ENCODE measurements at places on chromosomes 7 and 10.

GRCh38 chr7:50262916-50263690 is 41.4 kb upstream of the IKZF1 start:
- no peak for DNase-seq

DNA sequence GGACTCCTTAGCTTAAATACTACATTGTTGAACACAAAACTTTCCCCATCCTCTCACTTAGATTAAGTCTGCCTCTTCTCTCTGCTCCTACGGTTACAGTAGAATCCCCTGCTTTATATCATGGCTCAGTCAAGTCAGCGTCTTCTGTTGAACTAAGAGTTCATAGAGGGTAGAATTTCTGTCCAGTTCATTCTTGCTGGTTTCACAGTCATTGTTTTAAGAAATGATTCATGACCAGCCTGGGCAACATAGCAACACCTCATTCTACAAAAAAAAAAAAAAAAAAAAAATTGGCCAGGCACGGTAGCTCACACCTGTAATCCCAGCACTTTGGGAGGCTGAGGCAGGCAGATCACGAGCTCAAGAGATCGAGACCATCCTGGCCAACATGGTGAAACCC is 3.7 kb upstream of the ZFYVE27 start:
- no peak for DNase-seq

- no peak for DNase-seq
Measured at GRCh38 chr10:124560377-124561105, 98.9 kb downstream of the LHPP start.

DNA sequence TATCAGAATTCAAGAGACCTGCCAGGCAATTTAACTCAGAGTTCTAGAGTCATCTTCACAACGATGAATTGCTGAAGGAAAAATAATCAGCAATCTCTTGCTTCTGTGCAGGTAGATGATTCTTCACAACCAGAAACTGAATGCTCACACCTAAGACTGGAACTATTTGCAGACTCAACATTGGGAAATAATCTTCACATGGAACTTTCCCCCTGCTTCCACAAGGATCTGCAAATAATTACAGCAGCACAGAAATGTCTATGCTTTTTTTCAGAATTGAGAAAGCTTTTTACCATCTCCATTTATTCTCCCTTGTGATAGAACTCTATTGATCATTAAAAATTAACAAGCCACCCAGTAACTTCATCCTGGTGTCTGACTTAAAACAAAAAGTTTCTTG is 282.8 kb downstream of the AHR start:
- DNase-seq: no peak

- DNase-seq: peak; percentile 30
Measured at GRCh38 chr7:159007364-159007995, 137.2 kb downstream of the VIPR2 start.

DNA sequence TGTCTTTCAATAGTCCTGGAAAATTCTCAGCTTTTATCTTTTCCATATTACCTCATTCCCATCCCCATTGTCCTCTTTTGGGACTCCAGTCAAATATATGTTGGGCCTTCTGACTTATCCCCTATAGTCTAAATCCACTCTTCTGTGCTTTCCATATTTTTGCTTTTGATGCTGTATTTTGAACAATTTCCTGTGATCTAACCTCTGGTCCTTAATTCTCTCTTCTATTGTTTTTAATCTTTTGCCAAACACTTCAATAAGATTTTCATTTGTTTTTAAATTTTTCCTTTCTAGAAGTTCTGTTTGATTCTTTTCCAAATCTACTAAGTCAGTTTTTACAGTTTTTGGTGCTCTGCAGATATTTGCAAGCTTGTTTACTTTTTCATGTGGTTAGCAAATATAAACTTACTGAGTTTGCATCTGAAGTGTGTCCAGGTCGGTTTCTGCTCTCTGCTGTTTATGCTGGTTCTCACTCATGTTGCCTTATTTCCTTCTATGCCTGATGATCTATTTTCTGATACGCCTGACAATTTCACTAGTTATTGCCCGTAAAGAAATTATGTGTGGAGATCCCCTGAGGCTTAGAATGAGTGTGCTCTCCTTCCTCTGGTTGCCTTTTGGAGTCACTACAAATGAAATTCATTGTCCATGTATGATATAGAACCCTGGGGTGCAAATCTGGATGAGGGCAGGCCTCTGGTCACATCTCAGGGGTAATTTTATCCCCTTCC is 110.4 kb downstream of the RBM20 start:
- no peak for DNase-seq

DNA sequence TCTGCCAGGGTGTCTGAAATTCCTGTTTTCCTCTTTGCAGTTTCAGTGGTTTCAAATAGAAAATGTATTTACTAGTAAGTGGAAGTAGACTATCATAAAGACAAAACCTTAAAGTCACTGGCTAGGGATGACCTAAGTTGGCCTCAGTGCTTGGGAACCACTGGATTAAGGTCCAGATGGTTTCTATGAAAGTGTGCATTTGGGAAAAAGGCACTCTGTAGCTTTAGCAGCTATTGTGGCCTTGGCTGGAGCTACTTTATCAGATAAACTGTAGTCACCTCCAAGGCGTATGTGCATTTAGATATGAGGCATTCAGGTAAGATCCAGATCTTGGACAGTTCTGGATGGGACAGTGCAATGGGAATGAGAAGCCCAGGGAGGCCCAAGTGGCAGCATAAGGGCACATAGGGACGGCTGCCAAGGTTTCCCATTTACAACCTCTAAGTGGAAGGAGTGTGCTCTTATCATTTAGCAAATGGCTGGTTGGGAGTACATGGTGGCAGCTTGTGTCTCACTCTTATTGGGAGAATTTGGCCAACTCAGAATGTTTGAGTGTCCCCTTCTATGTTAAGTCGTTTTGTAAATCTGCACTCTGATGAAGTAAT is 185.6 kb downstream of the LRMDA start:
- no peak for DNase-seq

DNA sequence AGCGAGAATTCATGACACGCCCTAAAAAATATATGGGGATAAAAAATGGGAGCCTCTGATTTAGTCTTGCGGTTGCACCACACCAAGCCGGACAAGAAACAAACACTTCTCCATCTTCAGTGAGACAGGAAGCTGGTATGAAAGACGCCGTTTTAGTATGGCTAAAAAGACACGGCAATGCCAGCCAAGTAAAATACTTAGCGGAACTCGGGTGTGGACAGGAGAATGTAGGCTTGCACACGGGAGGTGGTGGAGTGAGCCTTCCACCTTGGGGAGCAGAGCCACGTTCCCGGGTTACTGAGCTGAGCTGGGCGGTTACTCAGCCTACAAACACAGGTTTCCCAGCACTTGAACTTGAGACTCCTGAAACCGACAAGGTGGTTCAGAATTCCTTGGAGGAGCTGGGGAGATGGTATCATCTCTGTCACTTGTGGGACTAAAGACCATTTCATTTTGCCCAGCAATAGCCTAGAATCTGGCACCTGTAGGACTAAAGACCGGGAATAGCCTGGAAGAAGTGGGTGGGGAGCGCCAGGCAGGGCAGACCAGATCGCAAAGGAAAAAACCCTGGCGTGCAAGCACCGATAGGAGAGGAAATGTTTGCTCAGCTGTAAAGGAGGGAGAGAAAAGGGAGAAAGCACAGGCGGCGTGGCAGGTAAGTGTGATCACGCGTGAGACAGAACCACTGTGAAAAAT is 34.8 kb upstream of the SEPHS1 start:
- peak; percentile 20 for DNase-seq

DNA sequence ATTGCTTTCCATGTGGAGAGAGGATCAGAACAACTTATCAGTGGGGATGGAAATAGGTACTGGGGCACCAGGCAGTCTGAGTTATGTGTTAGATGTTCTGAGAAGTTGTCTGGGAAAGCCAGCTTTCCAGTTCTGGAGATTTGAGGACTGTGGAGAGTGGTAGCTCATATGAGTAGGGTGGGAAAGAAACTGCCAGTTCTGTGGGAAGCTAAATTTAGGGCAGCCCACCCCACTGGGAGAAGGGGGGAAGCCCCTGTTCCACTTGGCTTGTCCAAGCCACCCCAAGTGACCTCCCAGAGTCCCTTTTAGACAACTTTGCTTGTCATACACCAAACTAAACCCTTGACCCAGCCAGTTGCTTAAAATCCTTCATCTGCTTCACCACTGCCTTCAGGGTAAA is 189.5 kb downstream of the REEP3 start:
- no peak for DNase-seq

DNA sequence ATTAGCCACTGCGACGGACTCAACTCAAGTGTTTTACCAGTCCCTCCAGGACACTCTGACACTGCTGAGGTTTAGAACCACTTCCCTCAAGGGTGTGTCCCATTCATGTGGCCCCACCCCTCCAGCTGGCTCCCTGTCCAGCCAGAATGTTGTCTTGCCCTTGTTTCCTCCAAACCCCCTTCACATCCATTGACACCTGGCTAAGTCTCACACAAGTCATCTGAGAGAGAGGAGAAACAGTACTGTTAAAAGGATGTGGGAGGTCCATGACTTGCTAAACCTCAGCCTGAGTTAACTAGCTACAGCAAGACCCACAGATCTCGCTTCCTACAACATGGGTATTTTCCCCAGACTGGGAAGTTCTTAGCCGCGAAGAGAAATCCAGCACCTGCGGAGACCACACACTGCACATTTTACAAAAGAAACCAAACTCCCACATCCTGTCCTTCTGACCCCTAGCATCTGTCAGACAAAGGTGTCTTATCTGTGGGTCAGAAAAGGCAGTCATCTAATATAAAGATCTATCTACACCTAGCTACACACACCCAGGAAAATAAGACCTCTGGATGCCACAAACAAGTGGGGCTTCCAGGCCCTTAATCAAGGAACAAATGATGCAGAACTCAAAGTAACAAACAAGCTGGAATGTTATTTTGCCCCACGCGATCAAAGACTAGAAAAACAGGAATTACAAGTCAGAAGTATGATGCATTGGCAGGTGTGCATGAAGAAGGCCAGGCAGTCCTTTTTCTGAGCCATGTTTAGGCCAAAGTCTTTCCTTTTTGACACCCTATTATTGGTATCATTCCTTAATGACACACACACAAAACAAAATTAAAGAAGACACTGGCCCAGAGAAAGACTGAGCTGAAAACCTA is 13.9 kb downstream of the OSBPL3 start:
- DNase-seq: no peak

DNA sequence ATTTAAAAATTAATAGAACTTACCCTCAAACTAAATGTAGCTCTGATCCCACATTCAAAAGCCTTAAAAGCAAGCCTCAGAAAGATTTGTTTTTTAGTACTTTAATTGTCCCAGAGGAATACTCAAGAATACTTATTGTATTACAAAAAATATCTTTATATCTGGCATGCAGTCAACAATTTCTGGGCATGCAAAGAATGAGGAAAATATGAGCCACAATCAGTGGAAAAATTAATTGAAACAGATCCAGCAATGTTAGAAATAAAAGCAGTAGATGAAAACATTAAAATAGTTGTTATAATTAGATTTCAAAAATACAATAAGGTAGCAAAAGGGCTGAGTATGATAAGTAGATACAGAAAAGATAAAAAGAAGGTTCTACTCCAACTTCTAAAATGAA is 154.7 kb downstream of the PON1 start:
- no peak for DNase-seq

DNA sequence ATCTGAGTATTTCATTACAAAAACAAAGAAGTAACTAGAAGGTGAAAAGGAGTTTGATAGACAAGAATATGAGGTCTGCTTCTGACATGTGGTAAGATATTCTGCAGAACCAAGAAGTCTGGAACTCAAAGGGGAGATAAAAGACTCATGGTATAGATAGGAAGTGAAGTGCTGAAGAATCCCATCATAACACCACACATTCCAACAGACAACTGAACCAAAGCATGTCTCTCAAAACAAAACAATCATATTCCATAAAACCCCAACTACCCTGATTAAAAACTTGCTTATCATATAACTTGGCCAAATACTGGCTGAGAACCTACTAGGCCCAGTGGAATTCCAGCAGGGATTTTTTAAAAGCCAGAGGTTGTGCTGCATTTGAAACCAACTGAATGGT is 178.7 kb downstream of the JAZF1 start:
- no peak for DNase-seq

DNA sequence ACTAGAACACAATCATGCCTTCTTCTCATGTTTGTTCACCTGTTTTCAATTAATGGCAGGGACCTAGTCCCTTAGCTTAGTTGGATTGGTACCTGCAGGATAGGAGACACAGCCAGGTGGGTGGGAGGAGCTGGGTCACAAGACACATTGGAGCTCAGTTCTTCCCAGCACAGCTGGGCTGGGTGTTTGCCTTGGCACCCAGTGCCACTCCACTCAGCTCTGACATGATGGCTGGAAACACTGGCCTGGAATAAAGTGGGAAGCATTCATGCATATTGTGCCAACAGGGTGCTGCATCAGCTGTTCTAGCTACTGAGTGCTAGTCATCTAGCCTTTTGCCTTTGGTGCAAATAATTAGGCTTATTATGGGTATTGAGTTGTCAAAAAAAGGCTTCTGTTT is 226.1 kb downstream of the PTEN start:
- DNase-seq: peak; percentile 89

DNA sequence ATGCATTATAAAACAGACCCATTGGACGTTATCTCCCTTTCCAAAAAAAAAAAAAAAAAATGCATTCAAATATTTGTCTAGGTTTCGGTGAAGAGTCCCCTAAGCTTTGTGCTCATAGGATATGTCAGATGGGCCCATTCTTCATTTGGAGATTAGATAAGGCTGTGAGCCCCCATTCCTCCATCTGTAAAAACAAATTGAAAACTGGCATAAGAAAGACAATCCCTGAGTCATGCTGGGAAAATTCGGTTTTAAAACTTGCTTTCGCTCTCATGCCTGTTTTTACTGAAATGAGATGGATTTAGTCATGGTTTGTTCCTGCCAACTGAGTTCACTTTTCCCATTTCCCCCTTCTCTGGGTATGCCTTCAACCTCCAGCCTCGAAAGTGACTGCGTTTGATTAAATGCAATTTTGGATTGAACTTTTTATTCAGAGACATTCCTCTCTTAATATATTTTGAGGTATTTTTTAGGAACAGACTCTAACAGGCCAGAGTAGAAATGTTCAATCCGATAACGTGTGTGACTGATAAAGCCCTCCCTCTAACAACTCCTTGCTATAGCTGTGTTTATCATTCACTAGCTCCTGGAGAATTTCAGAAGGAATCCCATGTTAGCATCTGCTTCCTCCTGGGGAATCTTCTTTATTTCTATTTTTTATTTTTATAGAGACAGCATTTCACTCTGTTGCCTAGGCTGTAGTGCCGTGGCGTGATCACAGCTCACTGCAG is 190.9 kb upstream of the LYZL2 start:
- no peak for DNase-seq

GRCh38 chr10:17006631-17007417 is 122.8 kb downstream of the CUBN start:
- no peak for DNase-seq

- peak; percentile 60 for DNase-seq
Measured at GRCh38 chr10:91635401-91636400, 2.8 kb upstream of the PPP1R3C start.

- no peak for DNase-seq
Measured at GRCh38 chr7:127780489-127780888, 128.5 kb downstream of the SND1 start.

- no peak for DNase-seq
Measured at GRCh38 chr7:158776474-158776873, 52.8 kb downstream of the ESYT2 start.

GRCh38 chr7:100127866-100128636 is 1.3 kb downstream of the MBLAC1 start:
- no peak for DNase-seq

Data from NCI-H2081 (cell line).